Kidney glomerular epithelial cell (primary cell): ENCODE measurements at places on chromosomes 12 and 14.

DNA sequence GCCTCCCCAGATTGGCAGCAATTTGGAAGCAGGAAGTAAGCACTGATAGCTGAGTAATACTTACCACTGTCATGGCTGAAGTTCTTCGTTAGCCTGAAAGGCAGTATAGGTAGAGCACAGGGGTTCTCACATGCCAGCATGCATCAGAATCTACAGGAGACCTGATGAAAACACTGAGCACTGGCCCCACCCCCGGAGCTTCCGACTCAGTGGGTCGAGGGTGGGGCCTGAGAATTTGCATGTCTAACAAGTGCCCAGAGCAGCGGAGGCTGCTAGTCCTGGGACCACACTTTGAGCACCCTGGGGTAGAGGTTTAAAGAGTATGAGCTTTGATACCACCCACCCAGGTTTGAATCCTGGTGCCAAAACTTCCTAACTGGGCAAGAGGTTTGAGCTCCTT is 89.6 kb downstream of the FBXW8 start:
- DNase-seq: no peak

DNA sequence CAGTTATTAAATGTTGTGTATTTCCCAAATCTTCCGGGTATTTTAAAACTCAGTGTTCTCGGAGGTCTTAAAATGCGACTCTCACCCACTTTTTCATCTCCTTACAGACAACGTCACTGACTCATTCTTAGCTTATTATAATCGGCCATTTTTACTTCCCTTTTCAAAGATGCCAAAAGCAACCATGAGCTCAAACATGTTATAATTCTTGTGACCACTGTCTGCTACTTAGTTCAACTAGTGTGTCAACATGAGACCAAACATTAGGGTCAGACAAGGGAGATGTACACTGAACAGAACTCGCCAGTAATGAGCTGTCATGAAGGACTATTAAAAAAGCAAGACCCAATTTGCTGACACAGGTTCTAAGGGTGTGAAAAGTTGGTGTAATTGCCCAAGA is 4.2 kb upstream of the GRIP1 start:
- DNase-seq: no peak

DNA sequence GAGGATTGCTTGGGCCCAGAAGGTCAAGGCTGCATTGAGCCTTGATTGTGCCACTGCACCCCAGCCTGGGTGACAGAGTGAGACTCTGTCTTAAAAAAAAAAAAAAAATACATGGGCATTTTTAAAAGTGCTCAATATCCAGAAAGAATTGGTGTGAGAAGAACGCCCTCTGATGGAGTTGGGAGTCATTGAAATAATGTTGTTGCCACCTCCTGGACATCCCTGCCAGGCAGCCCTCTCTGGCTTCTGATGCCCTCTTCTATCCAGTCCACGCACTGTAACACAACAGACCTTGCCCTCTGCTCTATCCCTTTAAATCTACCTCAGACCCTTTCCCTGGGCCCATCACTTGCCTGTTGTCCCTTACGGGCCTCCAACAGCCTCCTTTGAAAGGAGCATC is 4.9 kb downstream of the PTGDR start:
- DNase-seq: no peak

DNA sequence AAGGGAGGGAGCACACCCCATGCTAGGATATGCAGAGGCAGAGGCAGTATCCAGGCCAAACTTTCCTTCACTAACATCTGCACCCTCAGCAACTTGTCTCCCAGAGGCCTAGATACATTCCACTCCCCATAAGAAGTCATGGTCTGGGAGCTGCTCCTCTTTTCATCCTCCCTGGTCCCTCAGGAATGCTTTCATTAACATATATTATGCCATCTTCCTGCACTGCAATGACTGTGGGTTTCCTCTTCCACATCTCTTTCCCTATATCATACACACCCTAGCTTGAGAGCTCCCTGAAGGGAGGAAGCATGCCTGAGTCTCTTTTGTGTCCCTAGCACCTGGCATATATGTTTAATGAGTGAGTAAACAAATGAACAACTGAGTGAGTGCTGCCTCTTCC is 8.6 kb downstream of the DDN start:
- DNase-seq: no peak

GRCh38 chr14:100440758-100441203 is 117.6 kb downstream of the SLC25A47 start:
- DNase-seq: no peak

GRCh38 chr12:29463198-29463597 is 34.3 kb downstream of the OVCH1 start:
- DNase-seq: no peak

DNA sequence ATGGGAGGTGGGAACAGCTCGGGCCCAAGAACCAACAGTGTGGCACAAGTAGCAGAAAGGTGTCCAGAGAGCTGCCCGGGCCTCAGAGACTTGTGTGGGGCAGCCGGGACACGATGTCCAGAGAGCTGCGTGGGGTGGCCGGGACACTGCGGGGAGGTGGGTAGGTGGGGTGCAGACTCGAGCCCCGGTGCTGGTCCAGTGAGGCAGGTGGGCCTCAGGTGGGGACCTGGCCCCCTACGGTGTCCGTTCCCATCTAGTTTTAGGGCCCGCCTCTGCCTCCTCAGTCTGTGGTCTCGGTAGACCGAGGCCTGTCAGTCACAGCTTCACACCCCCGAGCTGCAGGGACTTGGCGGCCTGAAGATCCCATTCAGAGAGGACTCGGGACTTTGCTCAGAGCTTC is 6.3 kb upstream of the FBRSL1 start:
- DNase-seq: no peak

DNA sequence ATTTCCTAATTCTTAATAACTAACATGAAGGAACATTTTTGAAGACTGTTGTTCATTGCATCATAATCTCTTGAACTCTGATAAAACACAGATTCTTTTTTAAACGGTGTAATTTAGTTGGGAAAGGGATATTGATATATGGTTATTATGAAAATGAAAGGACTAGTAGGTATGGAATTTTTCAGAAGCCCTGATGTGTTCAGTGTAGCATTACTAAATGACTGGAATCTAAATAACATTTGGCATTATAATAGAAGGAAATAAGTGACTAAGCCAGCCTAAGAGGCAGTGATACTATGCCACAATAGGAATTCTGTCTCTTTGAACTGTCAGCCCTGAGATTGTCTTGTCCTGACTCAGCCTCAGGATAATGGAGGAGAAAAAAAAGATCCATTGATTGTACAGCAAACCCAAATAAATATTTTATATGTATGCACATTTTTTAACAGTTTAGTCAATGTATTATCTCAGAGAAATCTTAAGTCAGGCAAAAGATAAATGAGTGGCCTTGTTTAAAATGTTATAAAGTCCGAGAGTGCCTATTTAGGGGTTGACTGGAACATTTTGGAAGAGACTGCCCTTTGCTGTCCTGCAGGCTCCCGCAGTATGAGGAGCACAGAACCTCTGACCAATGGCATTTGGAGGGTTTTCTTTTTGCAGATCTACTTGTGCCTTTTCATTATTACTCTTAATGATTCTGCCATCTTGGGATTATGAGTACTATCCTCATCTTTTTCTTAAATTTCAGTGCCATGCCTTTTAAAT is 271.2 kb downstream of the EGLN3 start:
- peak; percentile 63 for DNase-seq

- no peak for DNase-seq
Observed at GRCh38 chr14:53456931-53457330, 303.8 kb upstream of the DDHD1 start.

GRCh38 chr12:19244312-19244711 is 114.8 kb downstream of the PLEKHA5 start:
- no peak for DNase-seq

- DNase-seq: no peak
Observed at GRCh38 chr12:109741286-109741969, 27.8 kb downstream of the FAM222A start.
